ENCODE measurements at places on chromosomes 3 and 15.

GRCh38 chr15:68829068-68829467, 8.4 kb upstream of the ANP32A start:
- no peak for DNase-seq

DNA sequence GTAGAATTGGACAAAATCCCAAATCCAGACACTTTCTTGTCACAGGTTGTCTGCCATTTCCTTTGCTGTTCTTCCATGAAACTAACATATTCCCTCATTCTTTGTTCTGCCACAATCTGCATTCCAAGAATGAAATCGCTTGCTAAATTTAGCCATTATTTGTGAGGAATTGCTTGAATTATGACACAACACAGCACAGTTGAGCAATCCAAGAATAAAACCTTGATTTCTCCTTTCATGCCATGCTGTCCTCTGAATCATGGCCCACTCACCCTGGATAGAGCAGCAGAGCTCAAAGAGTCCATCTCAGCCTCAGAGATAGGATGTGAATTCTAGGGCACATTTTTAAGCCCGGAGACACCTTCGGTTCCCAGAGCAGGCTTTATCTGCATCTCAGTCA, 35.2 kb upstream of the GREM1 start:
- no peak for DNase-seq

- DNase-seq = no peak
Observed at GRCh38 chr3:41369838-41370237, 170.5 kb downstream of the CTNNB1 start.

DNA sequence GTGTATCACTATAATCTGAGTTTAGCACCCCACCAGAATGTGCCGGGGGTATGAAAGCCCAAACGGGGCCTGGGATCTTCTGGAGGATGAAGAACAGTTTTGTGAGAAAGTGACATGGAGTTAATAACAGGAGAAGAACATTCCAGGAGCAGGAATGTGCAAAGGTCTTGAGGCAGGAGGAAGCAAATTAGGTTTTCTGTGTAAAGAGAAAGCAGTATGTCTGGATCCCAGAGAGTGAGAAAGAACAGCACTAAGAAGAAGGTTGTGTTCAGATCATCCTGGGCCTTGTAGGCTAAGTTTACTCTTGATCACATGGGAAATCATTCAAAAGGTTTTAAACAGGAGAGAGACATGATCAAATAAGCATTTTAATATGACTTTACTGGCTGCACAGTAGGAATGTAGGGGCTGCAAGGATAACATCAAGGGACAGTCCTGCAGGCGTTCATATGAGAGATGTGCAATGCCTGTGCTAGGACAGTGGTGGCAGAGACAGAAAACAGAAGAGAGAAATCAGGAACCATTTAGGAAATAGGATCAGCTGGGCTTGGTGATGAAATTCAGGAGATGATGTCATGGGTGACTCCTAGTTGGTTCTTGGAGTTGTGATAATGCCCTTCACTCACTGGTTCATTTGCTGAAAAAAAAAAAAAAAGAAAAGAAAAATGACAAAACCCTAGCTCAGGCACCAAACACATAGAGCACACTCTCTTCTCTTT, 113.5 kb downstream of the TNIK start:
- DNase-seq = no peak

DNA sequence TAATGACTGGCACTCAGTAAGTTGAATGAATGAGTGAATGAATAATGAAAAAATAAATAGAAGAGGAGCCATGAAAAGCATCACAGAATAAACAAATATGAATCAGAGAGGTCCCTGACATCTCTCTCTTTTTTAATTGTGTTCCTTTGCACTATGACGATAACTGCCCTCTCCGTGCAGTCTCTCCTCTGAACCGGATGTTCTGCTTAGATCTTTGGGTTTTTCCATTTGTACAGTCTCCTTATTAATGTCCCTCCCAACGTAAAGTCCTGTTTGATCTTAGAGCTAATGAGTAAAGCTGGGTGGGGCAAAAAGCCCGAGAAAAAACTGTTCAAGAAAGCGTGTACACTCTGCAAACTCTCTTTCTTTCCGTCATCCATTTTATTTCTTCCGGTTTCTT, 28.3 kb upstream of the BHLHE40 start:
- DNase-seq = no peak

GRCh38 chr3:22122567-22122966, 371.6 kb upstream of the ZNF385D start:
- no peak for DNase-seq

GRCh38 chr3:29070959-29071634, 209.8 kb upstream of the RBMS3 start:
- no peak for DNase-seq

GRCh38 chr3:46707601-46708011, 6.4 kb downstream of the TMIE start:
- DNase-seq = no peak

GRCh38 chr3:158936530-158937113, 134.8 kb downstream of the MFSD1 start:
- DNase-seq = peak; percentile 50

DNA sequence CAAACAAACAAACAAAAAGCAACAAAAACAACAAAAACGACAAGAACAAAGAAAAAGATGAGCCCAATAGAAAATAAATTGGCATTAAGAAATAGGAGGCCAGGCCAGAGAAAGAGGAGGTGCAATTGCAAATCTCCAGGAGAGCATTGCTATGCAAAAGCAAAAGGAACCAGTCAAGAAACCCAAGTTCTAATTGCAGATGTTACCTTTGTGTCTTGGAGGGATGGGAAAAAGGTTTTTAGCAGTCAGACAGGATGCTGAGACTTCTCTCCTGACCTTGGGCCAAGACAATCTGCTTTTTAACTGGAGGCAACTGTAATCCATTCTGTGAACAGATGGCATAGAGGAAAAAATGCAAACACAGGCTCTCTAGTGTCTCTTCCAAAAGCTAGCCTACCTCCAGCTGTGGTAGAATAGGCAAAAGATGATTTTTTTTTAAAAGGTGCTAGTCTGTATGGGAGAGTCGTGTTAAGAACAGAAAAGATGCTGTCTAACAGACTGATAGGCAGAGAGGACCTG, 56.4 kb downstream of the LSAMP start:
- DNase-seq = no peak

GRCh38 chr15:76340198-76340802, 3.7 kb downstream of the ISL2 start:
- peak; percentile 73 for DNase-seq

- DNase-seq = no peak
Observed at GRCh38 chr15:40932649-40933516, 3.7 kb downstream of the DLL4 start.

DNA sequence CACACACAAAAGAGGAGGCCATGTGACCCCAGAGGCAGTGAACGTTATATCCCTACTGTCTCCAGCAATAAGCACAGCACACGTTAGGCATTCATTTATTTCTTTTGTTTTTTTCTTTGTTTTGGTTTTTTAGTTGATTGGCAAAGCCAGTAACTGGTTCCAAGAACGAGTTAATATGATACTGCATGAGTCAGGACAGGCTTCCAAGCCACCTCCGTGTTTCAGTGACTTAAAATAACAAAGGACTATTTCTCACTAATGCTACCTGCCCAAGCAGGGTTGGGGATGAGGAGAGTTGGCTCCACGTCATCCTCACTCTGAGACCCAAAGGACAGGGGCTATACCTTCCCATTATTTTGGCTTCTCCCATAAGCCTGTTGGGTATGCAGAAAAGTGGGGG, 130.5 kb downstream of the ST8SIA2 start:
- DNase-seq = no peak

GRCh38 chr15:74889883-74890664, at the start of gene MPI:
Gene MPI, plus strand, starts transcription at chr15:74890042. Its CDS starts 32 bp downstream, at chr15:74890074.
- peak; percentile 94 for DNase-seq

- no peak for DNase-seq
Observed at GRCh38 chr3:195040094-195040493, 230.9 kb downstream of the XXYLT1 start.

DNA sequence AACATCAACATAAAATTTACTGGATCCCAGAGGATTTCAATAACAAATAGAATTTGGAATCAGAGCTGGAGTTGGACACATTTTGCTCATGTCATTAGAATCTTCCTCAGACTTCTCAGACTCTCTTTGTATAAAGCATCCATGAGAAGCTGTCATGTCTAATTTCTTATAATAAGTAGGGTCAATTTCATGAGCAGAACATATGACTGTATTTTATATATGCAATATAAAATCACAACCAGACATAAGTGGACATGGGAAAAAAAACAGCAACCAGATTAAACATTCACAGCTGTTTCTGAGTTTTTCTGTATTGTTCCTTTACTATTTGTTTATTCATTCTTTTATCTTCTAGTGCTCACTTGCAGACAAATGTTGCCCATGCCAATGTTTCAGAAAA, 325.5 kb downstream of the RBMS3 start:
- DNase-seq = no peak

GRCh38 chr3:41629072-41629471, 332.8 kb downstream of the ULK4 start:
- no peak for DNase-seq

DNA sequence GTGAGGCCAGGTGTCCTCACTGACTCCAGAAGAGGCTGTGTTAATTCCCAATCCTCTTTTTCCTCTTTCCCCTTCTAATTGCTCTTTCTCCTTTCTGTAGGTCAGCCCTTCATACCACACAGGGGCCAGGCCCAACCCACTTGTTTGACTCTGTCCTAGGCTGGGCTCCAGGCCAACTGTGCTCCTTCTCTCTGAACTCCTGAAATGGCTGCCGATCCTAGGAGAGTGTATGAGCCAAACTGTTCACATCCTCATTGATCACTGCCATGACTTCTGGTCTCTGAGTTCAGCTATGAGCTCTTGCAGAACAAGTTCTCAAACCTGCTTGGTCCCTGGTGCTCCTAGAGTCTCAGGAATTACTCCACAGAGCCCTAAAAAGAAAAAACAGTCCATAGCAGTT, 145.1 kb downstream of the VGLL4 start:
- DNase-seq = no peak

GRCh38 chr15:27254055-27254454, 283.1 kb downstream of the GABRG3 start:
- DNase-seq = no peak

- DNase-seq = no peak
Observed at GRCh38 chr15:93527374-93528050, 438.5 kb upstream of the RGMA start.

DNA sequence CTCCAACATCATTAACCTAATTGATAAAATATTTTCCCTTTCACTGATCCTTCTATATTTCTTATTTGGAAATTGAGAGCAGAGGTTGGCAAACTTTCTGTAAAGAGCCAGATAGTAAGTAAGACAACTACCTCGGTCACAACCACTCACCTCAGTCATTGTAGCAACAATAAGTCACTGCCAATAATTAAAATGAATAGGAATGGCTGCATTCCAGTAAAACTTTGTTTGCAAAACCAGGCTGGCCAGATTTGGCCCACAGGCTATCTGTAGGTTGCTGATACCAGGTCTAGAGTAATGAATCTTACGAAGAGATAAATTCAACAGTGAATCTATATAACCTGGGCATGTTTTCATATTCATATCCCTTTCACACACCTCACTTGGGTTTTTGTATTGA, 316.2 kb upstream of the TBC1D5 start:
- DNase-seq = no peak

DNA sequence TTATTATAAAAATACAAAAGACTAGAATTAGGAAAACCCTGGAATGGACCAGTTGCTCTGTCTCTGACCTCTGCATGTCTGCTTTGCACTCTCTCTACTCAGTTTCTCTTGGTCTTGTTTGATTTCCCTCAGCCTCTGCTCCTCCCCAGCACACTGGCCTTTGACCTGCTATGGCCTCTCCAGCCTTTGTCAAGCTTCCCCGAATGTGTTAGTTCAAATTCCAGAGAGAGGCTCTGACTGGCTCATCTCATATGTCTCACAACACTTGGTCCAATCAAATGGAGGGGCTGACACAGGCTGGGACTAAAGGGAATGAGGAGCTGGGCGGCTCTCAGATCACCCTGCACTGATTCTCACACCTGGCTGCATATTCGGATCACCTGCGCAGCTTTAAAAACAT, 52.4 kb upstream of the CMTM8 start:
- DNase-seq = peak; percentile 53

DNA sequence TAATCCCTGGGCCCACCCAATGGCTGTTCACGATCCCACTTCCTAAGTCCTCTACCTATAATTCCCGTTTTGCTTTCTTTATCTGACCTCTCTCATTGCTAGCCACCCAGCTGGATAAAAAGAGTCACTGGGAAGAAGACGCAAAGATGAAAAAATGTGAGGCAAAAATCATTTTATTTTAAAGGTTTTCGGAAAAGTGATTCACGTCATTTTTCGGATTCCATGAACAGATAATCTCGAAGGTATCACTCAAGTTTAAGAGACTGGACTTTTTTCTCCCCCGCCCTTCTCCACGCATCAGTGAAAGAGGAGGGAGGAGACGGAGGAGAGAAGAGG, 266.6 kb downstream of the CGGBP1 start:
- no peak for DNase-seq

DNA sequence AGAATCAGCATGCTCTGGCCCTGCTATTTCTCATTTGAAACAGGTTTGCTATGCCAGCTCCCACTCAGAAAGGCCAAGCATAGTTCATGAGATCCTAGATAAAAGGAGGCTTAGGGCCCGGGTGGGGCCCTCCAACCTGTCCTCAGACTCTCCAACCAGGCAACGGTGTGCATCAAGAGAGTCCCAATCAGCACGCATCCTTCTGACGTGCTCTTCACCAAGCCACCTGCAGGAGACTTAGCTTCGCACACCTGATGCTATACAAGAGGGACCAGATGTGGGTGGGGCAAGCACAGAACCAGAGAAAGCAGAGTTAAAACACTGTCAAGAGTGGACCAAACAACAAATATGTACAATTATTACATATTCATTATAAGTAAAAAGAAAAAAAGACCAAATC, 17.3 kb downstream of the STIMATE start:
- DNase-seq = no peak

- DNase-seq = no peak
Observed at GRCh38 chr15:79944622-79945021, 26.4 kb downstream of the BCL2A1 start.

- no peak for DNase-seq
Observed at GRCh38 chr3:100517276-100517675, 24.9 kb downstream of the TMEM45A start.

DNA sequence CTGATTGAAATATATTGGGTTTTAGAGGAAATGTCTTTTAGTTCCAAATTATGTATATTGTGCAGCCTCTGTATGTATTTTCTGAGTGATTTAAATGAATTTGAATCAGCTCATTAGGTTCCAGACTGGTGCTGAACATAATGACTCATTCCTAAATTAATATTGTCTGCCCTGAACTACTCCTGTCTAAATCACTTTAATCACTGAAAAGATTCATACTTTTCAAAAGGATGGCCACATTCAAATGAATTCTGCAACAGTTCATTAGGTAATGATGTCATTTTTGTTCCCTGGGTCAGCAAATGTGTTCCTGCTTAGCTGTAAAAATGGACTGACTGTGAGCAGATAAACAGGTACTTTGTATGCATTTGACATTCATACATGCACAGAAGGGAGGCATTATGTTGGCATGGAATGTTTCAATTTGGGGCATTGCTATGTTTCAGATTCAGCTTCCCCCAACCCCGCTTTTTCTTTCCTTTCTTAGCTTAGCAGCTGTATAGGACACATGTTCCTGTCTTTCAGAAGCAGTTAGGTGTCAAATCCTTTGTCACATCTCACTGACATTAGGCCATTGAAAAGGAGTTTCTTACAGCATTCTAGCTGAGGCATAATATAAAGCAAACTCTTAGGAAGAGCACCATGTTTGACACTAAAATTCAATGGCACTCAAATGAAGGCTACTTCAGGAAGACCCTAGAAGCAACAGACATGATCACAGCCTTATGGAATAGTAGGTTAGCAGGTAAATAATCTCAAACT, 318.5 kb upstream of the ARPP21 start:
- DNase-seq = no peak

- no peak for DNase-seq
Observed at GRCh38 chr3:180626844-180627243, 24.9 kb downstream of the TTC14 start.
